ENCODE measurements at places on chromosomes 13 and 19.

- no peak for DNase-seq
Measured at GRCh38 chr13:94711561-94712286, 621 bp downstream of the SOX21 start.

- no peak for DNase-seq
Measured at GRCh38 chr19:55041627-55042343, 3.7 kb upstream of the GP6 start.

DNA sequence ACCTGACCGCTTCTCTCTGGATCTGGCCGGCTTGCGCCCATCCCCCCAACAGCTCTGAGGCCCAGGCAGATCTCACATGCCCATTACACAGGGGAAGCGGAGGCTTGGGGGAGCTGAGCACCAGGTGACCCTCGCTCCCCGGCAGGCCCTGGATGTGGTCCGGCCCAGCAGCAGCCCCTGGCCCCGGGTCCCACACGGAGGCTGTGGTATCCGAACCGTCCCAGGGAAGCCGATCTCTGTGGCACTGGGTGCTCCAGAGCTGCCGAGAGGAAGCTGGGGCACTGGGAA is 27.7 kb downstream of the SBNO2 start:
- DNase-seq: no peak

DNA sequence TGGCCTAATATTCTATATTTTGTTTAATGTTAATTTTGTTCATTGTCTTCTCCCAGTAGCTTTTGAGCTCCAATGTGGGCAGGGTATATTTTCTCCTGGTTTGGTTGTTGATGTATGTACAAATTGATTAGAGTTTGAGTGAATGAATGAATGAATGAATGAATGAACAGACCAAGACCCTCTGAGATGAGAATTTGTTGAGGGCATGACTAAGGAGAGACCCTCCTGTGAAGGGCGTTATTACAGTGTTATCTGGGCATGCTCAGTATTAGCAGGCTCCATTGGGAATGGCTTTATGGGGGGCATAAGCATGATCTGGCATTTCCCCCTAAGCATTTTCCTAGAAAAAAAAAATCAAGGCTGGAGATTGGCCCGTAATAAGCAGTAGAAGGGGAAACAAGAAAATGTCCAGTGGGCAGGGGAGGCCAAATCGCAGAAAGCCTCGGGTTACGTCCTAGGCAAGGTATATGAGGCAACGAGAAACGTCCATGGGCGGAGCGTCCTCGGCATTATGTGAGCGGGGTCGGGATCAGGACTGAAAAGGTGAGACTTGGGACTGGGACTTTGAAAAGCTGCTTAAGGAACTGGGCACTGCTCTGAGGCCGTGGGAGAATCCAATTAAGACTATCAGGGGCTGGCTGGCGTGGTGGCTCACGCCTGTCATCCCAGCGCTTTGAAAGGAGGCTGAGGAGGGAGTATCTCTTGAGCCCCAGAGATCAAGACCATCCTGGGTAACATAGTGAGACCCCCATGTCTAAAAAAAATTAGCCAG is 904 bp upstream of the ARHGAP33 start:
- DNase-seq: no peak

DNA sequence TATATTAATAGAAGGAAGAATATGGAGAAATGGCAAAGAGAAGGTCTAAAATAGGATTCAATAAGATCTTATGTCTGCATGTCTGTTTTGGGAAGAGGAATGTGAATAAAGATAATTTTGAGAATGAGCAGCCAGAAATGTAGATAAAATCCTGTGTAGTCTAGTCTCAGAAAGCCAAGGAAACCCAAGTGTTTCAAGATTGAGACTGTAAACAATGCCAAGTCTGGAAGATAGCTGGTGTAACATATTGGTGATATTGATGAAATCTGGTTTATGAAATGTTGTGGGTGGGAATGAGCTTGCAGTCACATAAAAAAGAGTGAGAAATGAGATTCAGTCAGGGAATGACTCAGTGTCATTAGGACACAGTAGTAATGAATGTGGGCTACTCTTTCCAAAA is 1180.3 kb upstream of the PCDH20 start:
- DNase-seq: no peak

DNA sequence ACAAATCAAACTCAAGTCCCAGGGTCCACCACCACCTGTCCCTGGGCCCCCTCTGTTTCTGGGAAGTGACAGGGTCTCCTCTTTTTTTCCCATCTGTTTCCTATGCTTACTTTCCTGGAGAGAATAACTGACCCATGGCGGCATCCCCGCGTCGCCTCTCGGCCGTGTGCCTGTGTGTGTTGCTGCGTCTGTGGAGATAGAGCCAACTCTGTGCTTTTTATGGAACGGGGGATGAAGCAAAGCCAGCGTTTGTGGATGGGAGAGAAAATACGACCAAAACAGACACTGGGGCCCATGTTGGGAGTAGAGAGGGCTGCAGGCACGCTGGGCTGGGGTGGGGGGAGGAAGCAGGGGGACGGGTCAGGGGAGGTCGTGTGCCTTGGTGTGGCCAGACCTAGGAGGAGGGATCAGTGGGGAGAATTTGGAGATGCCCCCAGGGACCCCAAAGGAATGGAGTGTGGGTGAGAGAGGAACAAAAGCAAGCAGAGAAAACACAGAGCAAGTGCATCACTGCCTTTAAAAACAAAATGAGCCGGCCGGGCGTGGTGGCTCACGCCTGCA is 16.6 kb downstream of the PLK5 start:
- DNase-seq: peak; percentile 53

All from uterus (tissue), 4 donors.